ENCODE measurements at places on chromosomes 4 and X. TPM values are rescaled to one million over a fixed set of nuclear protein-coding genes. Genes with fewer than 3 reads are reported as not detected.

NAP1L3 gene
- total RNA-seq, result 1.1 TPM

CYSLTR1 gene
- 23.8 TPM for total RNA-seq

GPM6B gene
- total RNA-seq, result not detected

ZNF141 gene
- total RNA-seq, result 30.8 TPM

MSL3 gene
- total RNA-seq, result 73.5 TPM

EGFL6 gene
- total RNA-seq, result 2.0 TPM

TCEAL1 gene
- 5.7 TPM for total RNA-seq

CITED1 gene
- total RNA-seq, result not detected

HSFX1 gene
- 0.60 TPM for total RNA-seq

MBNL3 gene
- 33.7 TPM for total RNA-seq

HSFX3 gene
- total RNA-seq, result not detected

ZAR1 gene
- total RNA-seq, result not detected

Data from activated CD4-positive, alpha-beta T cell treated with anti-CD3 and anti-CD28 coated beads, Interleukin-2, amount 10 ng/mL, durations not matched to agents 7 days and 5 days (primary cell).